ENCODE measurements at places on chromosomes 2 and 18. TPM values are rescaled to one million over a fixed set of nuclear protein-coding genes. Genes with fewer than 3 reads are reported as not detected.

DNA sequence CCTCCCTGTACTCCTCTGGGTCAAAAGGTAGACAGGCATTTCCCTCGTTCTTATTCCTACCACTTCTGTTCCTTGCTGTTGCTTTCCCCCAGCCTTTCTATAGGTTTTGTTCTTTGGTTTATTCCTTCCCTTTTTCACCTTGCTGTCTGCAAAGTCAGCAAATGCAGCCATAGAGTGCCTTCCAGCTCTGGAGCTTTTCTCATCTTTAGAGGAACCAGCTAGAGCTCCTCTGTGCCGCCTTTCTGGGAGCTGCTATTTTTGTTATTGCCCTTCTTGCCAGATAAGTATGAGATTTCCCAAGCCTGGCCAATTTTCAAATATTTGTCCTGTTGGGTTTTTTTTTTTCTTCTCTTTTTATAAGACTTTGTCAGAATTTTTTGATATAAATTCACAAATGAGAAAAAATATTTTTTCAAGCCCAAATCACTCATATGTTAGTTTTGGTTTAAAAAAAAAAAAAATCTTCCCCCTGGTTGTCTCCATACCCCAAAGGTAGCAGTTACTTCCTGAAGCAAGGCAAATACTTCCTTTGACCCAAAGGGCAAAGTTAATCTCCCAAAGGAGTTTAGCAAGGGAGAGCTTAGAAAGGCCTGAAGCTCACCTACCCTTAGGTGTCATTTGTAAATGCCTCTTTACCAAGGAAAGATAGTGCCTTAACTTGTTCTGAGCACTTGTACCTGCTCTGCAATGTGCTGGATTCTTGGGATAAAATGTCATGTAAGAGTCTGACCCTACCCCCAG is 5.1 kb upstream of the TTC27 start:
- no peak overlapping the region for H3K4me3 ChIP-seq
- DNase-seq: peak; percentile 39
- H3K27ac ChIP-seq: no peak overlapping the region
- H3K27me3 ChIP-seq: no peaks in the 10 kb centered on the region
- peaks cover 4% of the 10 kb centered on the region for H3K4me1 ChIP-seq
- H3K36me3 ChIP-seq: peaks cover 24% of the 10 kb centered on the region

- H3K27me3 ChIP-seq: no peaks in the 10 kb centered on the region
- H3K27ac ChIP-seq: no peak overlapping the region
- peak; percentile 59 for DNase-seq
- H3K4me3 ChIP-seq: no peak overlapping the region
- H3K4me1 ChIP-seq: no peaks in the 10 kb centered on the region
These were observed 1267.1 kb downstream of the LRP1B start for GRCh38 chr2:140863713-140864112.

- H3K27me3 ChIP-seq: peaks cover 6% of the 10 kb centered on the region
- H3K4me3 ChIP-seq: no peak overlapping the region
- H3K36me3 ChIP-seq: no peaks in the 10 kb centered on the region
- no peak overlapping the region for H3K27ac ChIP-seq
These were observed 51.5 kb downstream of the CYP26B1 start for GRCh38 chr2:72096181-72096580.

- H3K4me3 ChIP-seq: no peak overlapping the region
- no peaks in the 10 kb centered on the region for H3K36me3 ChIP-seq
- H3K27ac ChIP-seq: no peak overlapping the region
- H3K4me1 ChIP-seq: peaks cover 2% of the 10 kb centered on the region
- no peak for DNase-seq
These were observed 250.3 kb downstream of the ANAPC1 start for GRCh38 chr2:111633643-111634042.

- H3K27me3 ChIP-seq: no peaks in the 10 kb centered on the region
- H3K4me3 ChIP-seq: no peak overlapping the region
- H3K27ac ChIP-seq: no peak overlapping the region
- H3K36me3 ChIP-seq: no peaks in the 10 kb centered on the region
- no peak for DNase-seq
These were observed 431.9 kb downstream of the PLCL1 start for GRCh38 chr2:198236338-198236737.

DNA sequence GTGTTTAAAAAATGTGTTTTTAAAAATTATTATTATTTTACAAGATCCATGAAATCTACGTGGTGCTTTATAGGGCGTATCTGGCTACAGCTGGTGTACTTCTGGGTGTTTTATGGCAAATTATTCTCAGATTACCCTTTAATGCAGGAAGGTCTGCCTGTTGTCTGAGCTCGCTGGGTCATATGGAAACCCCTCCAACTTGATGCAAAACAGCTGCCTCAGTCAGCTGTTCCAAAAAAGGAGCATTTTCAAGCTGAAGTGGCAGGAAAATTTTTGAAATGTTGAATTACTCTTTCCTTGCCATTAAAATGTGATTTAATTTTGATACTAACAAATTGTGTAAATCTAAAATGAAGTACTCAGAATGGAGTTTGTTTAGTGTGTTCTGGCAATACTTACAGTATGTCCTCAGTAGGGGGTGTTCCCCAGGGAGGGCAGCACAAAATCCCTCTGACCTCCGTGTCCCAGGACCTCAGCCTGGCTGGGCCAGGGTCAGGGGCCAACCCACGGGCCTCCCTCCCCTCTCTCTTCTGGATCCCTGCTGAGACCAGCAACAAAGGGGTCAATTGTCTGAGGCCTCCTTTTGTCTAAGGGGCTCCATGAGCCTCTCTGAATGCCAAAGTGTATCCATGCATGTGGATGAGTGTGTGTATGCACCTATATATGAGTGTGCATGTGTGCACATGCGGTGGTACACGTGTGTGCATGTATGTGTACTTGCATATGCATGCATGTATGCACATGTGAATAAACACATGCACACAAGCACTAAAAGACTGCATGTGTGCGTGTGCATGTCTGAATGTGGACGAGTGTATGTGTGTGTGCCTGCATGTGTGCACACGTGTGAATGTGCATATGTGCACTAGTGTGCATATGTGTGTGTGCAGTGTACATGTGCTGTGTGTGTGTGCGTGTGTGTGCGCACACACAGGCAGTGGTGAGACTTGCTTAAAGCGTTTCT is 105.4 kb downstream of the ACOXL start:
- no peaks in the 10 kb centered on the region for H3K36me3 ChIP-seq
- H3K27me3 ChIP-seq: peaks cover 5% of the 10 kb centered on the region
- DNase-seq: peak; percentile 86
- H3K27ac ChIP-seq: peak overlapping the region; percentile 50

DNA sequence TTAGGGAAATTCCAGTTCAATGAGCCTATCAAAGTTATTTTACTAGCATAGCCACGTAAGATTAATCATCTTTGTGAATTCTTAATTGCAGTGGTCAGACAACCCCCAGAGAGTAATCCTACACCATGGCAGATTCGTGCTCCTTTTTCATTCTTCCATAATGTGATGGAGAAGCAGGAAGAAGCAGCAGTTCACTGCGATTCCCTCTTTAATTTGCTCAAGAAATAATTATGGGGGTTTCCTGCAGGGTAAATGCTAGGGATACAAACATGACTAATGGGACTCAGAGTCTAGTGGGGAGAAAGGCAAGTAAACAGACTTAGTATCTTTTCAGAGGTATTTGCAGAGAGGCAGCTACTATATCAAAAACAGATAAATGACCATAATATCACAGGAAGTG is 175.8 kb upstream of the HNRNPA3 start:
- H3K27me3 ChIP-seq: peaks cover 4% of the 10 kb centered on the region
- H3K36me3 ChIP-seq: no peaks in the 10 kb centered on the region
- peaks cover 3% of the 10 kb centered on the region for H3K4me1 ChIP-seq
- DNase-seq: no peak
- H3K27ac ChIP-seq: no peak overlapping the region

- no peaks in the 10 kb centered on the region for H3K4me1 ChIP-seq
- no peak overlapping the region for H3K4me3 ChIP-seq
These were observed 27.3 kb upstream of the EVA1A start for GRCh38 chr2:75587954-75588587.

GRCh38 chr2:217477583-217477982 is 525.2 kb downstream of the TNS1 start:
- H3K36me3 ChIP-seq: no peaks in the 10 kb centered on the region
- no peak overlapping the region for H3K27ac ChIP-seq
- peaks cover 2% of the 10 kb centered on the region for H3K27me3 ChIP-seq
- DNase-seq: no peak

- DNase-seq: no peak
- no peaks in the 10 kb centered on the region for H3K27me3 ChIP-seq
- H3K36me3 ChIP-seq: no peaks in the 10 kb centered on the region
These were observed 44.7 kb downstream of the PSD4 start for GRCh38 chr2:113218283-113219091.

- H3K27me3 ChIP-seq: no peaks in the 10 kb centered on the region
- H3K4me3 ChIP-seq: no peak overlapping the region
- H3K27ac ChIP-seq: no peak overlapping the region
- DNase-seq: no peak
- peaks cover 6% of the 10 kb centered on the region for H3K4me1 ChIP-seq
These were observed 122.6 kb downstream of the BCL2L11 start for GRCh38 chr2:111243295-111243694.

- H3K4me3 ChIP-seq: no peak overlapping the region
- H3K27me3 ChIP-seq: no peaks in the 10 kb centered on the region
- no peak overlapping the region for H3K27ac ChIP-seq
- no peak for DNase-seq
These were observed 367.7 kb upstream of the NETO1 start for GRCh38 chr18:73235491-73235890.

DNA sequence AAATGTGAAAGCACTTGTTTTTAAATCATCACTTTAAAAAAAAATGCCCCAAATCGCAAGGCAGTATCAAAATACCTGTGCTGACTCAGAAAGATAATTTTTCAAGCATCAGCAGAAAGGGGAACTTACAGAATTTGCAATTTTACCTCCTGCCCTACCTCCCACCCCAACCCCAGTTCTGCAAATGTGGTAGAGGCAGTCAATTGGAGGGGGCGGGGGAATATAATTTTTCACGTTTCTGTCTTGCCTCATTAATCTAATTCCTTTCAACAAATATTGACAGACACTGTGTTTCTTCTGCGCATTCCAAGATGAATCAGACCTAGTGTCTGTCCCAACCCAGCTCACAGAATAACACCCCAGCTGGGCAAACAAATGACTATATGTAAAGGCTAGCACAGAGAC is 76.8 kb downstream of the ALPK2 start:
- no peak overlapping the region for H3K4me3 ChIP-seq
- peaks cover 18% of the 10 kb centered on the region for H3K4me1 ChIP-seq
- H3K36me3 ChIP-seq: no peaks in the 10 kb centered on the region
- H3K27me3 ChIP-seq: no peaks in the 10 kb centered on the region

DNA sequence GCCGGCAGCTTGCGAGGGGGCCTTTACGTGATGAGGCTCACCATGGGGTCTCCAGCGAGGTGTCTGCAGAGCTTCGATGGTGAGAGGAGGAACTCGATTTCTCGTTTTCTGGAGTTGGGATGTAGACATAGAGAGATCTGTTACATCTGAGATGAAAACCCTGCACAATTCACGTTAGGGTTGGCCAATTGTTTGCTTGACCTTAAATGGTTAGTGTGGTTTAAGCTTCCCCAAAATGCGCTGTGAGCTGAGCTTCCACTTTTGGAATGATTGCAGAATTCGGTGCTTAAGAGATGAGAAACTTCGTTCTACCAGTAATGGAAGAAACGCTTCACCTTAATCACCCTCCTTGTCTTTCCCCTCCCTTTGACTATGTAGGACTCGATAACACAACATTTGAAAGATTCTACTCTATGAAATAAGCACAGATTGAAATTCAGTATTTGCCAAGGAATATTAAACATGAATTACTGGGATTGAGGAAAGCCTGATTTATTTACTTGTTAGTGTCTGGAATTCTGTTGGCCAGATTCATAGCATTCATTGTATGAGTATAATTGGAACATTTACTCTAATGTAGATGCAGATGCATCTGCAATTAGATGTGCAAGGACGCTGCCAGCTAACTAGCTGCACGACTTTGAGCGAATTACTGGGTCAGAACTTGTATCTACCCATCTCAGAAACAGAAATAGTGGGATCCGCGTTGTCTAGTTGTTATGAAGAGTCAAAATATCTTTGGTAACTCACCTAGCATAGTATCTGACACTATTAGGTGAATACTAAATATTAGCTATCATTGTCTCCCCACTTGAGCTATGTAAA is 1.6 kb upstream of the KLF7 start:
- no peaks in the 10 kb centered on the region for H3K27me3 ChIP-seq
- H3K4me1 ChIP-seq: peaks cover 13% of the 10 kb centered on the region
- DNase-seq: peak; percentile 80
- H3K36me3 ChIP-seq: no peaks in the 10 kb centered on the region
- H3K4me3 ChIP-seq: peak overlapping the region; percentile 59
- peak overlapping the region; percentile 97 for H3K27ac ChIP-seq

DNA sequence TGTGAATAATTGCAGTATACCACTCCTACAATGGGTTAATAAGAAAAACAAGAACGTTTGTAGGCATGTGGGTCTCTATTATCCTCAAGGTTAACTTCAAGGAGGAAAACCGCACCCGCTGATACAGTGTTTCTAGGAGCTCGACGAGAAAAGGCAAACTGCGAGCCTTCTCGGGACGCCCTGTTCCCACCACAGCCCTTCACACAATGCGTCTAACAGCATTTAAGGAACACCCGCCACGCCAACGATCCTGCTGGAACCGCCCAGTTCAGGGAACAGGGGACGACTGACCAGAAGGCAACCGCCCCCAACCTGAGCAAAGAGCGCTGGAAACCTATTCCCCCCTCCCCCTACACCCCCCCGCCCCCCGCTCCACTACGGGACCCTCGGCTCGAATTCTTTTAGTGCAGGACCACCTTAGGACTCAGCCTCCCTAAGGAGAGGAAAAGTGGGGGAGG is 710 bp upstream of the TMSB10 start:
- H3K27me3 ChIP-seq: no peaks in the 10 kb centered on the region
- H3K4me3 ChIP-seq: peak overlapping the region; percentile 85
- DNase-seq: peak; percentile 90
- H3K27ac ChIP-seq: peak overlapping the region; percentile 81
- peaks cover 17% of the 10 kb centered on the region for H3K4me1 ChIP-seq

DNA sequence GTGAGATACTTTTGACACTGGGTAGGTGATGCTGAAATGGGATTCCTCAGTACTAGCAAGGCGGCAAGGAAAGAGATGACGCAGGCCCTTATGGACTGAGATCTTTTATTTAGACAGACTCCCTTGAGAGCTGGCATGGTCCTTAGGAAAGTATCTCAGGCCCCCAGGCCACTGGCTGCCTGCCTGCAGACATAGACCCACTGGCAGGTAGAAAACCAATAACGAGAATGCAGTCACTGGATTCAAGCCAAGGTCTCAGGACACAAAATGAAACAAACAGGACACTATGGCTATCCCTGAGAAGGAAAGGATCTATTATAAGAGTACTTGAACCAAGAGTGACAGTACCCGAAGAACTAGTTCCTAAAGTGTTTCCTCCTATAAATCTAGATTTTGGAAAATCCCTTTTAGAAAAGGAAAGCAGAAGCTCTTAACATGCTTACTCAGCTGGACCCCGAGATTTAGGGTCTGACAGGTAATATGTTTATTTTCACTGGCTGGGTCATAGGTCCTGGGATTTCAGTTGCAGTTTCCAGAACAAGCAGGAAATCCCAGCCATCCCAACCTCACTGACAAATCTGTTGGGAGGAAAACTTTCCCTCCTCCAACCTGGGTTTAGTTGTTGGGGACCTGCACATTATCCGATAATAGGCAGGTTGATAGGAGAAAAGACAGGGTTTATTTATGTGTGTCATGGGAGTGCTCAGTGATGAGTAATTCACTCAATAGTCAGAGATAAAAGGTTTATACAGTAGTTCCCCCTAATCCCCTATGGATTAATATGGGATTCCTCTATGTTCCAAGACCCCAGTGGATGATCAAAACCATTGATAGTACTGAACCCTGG is 44.5 kb downstream of the COMMD1 start:
- H3K27me3 ChIP-seq: no peaks in the 10 kb centered on the region
- no peaks in the 10 kb centered on the region for H3K36me3 ChIP-seq
- H3K27ac ChIP-seq: no peak overlapping the region
- no peak for DNase-seq

The ALK gene
- total RNA-seq: 0.04 TPM

The TOGARAM2 gene
- 1.2 TPM for total RNA-seq

The IL36RN gene
- not detected for total RNA-seq

The IL1RL2 gene
- 0.27 TPM for total RNA-seq

The NLRC4 gene
- 0.40 TPM for total RNA-seq

The CNDP1 gene
- total RNA-seq: 0.13 TPM

The MAP3K19 gene
- not detected for total RNA-seq

The MPP4 gene
- total RNA-seq: 0.18 TPM

All from muscle of leg (tissue), 16 donors.